ENCODE measurements at places on chromosomes 5 and 9.

- no peak for DNase-seq
Observed at GRCh38 chr9:78745331-78745730, 448.4 kb downstream of the PSAT1 start.

DNA sequence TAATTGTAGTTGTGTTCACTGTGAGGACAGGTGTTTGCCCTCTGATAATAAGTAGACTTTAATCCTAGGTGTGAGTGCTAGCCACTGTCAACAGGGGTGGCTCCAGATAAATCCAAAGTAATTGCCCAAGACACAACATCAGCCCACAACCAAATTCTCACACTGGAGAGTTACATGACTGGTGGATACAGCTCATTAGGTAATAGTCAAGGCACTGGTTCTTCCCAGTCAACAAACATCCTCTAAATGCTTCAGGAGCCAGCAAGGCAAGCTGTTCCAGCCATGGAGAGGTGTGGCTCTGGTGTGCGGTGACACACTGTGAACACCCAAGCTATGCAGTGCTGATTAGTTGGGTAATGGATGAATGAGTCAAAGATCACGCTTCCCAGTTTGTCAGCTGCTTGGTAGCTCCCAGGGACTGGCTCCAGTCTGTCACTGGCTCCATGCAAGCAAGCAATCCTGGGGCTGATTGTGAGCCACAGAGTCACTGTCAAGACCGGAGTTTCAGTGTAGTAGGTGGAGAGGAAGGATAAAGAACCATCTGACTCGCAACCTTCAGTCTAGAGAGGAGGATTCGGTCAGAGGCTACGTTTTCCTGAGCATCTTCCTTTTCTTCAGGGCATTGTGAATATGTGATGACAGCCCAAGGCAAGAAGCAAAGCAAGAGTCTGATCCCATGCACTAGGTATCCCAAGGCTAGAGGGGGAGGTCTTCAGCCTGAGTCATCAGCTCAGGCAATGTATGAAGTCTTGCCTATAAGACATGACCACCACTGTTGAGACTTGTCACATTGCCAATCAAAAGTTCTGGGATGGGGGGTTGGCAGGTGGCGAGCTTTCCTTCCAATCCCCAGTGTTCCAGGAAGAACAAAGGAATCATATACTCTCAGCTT is 63.1 kb downstream of the UGCG start:
- DNase-seq, result no peak

DNA sequence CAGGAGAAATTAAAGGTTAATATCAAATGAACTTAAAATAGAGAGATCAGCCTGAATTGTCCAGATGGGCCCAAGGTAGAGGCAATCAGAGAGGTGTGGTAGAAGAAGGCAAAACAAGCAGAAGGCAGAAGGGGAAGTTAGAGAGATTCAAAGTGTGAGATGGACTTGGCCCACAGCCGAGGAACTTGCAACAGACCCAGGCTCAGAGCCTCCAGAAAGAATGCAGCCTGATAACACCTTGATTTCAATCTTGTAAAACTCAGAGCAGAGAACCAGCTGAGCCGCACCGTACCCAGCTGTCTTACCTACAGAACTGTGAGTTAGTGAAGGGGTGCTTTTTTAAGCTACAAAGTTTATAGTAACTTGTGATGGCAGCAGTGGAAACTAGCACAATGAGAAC is 190.9 kb downstream of the RFK start:
- no peak for DNase-seq

- DNase-seq, result no peak
Observed at GRCh38 chr5:665541-665955, 27.6 kb downstream of the TPPP start.

GRCh38 chr5:142013734-142014521 is 1.1 kb upstream of the GNPDA1 start:
- DNase-seq, result no peak

DNA sequence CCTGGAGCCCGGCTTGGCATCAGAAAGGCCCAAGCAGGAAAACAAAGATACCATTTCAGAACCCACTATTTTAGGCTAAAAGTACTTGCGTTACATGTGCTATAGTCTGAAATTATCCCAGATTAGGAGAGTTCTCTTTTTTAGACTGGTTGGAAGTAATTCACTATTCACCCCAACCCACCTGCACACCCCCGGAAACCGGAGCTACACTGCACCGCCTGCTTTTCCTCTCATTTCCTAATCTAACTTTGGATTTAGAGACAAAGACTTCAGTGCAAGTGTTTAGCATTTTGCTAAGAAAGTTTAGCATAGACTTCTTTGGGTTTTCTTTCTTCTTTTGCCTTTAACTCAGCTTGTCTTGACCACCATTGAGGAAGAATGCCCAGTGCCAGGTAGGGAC is 79.2 kb downstream of the SECISBP2 start:
- no peak for DNase-seq

- no peak for DNase-seq
Observed at GRCh38 chr9:136964833-136965422, 12.4 kb upstream of the PTGDS start.

DNA sequence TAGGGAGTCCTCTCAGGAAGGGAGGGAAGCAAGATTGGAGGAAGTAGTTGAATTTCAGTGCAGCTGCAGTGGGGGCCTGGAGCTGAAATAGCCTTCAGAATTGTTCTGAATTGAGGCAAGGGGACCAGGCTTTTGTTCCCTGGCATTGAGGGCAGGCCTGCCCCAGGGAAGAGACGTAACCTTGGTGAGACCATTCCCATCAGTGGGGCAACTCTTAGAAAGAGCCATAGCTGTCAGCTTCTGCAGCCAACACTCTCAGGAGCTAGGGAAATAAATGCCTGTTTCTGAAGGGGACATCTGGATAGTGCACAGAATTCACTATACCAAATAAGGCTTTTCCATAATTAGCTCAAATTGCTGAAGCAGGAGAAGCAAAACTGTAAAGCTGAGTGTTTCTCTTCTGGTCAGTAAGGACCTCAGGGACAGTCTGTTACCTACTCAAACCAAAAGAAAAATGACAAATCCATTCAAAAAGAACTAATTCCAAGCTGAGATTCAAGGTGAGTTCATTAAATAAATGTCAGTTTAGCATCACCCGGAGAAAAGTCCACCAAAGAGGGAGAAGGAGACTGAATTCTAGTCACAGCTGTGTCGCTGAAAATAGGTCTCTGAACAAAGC is 44.0 kb downstream of the LYRM7 start:
- no peak for DNase-seq

DNA sequence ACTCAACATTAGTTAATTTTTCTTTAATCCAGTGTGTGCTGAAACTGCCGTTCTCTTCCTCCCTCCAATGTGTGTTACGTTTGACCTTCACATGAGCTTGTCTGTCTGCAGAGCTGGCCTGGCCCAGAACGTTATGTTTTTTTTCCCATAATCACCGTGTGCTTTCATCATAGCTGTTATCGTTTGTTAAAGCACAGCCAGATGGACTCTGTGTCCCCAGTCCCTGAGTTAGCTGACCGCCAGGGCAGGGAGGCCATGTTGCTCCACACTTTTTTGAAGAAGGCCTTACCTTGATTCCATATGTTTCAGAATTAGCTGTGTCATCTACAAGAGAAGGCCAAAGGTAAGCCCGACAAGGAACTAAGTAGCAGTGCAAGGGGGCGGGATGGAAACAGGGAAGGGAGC is 55.7 kb downstream of the HSD17B3 start:
- DNase-seq, result no peak

- peak; percentile 42 for DNase-seq
Observed at GRCh38 chr9:109143881-109144562, 23.0 kb downstream of the FRRS1L start.

DNA sequence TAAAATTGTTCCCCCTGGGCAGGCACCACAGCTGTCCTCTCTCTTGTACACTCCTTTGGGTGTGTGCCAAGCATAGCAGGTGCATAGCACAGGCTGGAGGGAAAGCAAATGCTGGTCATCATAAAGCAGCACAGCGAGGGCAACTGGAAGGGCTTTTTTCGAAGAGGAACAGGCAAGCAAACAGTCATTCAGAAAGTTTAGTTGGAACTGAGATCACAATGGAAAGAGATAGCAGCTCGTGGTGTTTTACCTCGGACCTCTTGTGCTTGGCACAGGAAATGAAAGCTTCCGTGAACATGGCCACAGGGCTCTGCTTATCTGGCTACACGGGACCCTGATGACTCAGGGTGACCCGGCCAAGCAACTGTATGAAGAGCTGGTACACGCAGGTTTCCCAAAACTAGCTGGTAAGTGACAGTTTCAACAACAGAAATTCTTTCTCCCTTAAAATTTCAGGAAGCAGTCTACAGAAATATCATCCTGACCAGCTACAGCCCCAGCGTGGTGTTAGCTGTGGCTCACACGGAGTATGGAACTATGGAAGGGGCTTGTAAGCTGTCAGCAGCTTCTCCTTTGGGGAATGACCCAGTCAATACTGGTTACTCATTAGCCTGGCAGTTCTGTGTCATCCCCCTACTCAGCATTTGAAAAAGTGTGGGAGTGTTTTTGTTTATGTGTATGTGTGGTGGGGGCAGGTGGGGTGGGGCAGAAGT is 48.1 kb downstream of the POC5 start:
- DNase-seq, result peak; percentile 54

GRCh38 chr9:132042324-132042723 is 37.3 kb downstream of the MED27 start:
- DNase-seq, result no peak

DNA sequence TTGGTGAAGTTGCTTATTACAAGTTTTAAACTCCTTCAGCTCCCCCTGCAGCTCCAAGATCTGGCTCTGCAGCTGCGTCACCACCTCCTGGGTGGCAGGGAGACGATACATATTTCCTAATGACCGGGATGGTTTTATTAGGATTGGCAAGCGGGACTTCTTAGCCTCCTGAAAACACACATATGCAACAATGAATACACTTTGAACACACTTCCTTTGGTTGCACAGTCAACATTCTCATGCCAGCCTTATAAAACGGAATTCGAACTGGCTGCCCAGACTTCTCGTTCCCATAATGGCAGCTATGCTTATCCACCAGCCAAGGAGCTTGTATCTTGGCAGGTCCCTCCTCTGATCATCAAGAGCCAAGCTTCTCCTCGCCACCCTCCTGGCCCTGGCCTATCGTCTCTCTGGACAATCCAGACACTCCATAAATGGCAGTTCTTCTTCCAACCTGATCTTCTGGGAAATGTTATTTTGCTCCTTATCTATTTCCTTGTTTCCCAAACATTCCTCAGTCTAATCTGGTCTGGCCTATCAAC is 131.9 kb downstream of the CDK5RAP2 start:
- no peak for DNase-seq

GRCh38 chr5:69166686-69167492 is at the start of gene CCNB1:
Gene CCNB1 (plus strand): TSS chr5:69167150. CDS start chr5:69167263, 113 bp downstream.
- peak; percentile 97 for DNase-seq

DNA sequence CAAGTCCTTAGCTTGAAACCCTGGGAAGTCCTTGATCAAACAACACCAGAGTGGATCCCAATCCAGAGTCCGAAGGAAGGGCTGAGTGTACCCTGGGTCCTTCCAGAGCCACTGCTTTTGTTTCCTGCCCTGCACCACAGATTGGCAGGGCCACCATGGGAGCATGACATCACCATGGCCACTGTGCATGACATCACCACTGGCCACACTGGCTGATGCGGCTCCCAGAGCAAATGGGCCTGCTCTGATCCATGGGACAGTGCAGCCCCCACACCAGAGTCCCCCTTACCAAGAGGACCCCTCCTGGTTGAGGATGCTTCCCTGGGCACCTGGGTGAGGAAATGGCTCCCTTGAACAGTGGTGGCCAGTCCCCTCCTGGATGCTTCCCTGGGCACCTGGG is 9.9 kb downstream of the SLC6A3 start:
- no peak for DNase-seq

DNA sequence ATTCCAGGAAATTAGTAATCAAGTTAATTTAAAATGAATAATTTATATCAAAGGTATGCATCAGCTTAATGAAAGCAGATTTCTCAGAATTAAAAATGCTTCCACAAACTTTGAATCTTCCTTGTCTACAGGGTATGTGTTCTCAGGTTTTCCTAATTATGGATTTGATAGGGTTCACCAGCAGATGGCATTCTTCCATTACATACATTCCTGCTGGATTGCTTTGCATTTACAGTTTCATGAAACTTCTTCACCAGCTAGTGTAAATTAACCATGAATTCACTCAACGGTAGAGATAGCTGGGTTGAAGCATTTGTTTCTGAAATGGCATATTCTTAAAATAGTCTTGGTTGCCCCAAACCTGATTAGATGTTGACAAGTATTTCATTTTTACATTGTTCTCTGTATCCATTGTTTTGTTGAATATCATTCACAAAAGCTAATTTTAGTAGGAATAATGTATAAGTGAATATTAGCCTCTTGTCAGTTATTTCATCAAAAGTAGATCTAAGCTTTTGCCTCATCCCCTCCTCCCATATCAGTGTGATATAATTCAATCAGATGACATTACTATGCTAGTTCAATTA is 68.7 kb upstream of the WDR41 start:
- DNase-seq, result no peak

DNA sequence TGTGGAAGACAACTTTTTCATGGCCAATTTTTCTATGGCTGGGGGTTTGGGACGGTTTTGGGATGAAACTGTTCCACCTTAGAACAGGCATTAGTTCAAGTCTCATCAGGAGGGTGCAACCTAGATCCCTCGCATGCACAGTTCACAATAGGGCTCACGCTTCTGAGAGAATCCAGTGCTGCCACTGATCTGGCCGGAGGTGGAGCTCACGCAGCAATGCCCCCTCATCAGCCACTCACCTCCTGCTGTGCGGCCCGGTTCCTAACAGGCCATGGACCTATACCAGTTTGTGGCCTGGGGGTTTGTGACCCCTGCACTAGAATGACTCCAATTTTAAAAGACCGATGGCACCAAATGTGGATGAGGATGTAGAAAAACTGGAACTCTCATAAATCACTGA is 127.2 kb upstream of the IER5L start:
- DNase-seq, result peak; percentile 3

DNA sequence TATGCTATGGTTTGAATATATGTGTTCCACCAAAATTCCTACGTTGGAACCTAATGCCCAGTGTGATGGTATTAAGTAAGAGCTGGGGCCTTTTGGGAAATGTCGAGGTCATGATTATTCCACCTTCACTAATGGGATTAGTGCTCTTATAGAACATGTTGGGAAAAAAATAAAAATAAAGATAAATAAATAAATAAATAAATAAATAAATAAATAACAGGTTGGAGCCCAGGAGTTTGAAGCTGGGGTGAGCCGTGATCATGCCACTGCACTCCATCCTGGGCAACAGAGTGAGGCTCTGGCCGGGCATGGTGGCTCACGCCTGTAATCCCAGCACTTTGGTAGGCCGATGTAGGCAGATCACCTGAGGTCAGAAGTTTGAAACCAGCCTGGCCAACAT is 22.5 kb downstream of the BASP1 start:
- no peak for DNase-seq

- DNase-seq, result no peak
Observed at GRCh38 chr9:16278326-16278999, 592.0 kb downstream of the BNC2 start.
